ENCODE measurements at places on chromosomes 13 and 19.

DNA sequence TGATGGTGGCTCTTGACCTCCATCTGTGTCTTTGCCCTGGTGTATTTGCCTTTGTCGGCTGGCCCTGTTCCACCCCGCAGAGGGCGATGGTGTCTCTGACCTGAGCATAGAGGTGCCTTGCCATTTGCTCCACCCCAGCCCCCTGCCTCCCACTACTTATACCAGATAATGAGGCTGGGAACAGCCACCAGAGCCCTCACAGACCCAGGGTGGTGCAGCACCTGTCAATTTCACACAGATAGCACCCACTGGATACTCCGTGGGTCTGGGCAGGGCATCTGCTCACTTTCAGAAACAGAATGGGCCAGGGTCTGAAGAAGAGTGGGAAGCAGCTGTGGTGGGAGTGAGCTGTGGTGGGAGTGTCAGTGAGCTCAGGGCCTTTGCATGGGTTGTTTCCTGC, 4.1 kb downstream of the ZNF536 start:
- DNase-seq = no peak

- DNase-seq = peak; percentile 91
Measured at GRCh38 chr13:114128624-114129522, 3.5 kb downstream of the RASA3 start.

DNA sequence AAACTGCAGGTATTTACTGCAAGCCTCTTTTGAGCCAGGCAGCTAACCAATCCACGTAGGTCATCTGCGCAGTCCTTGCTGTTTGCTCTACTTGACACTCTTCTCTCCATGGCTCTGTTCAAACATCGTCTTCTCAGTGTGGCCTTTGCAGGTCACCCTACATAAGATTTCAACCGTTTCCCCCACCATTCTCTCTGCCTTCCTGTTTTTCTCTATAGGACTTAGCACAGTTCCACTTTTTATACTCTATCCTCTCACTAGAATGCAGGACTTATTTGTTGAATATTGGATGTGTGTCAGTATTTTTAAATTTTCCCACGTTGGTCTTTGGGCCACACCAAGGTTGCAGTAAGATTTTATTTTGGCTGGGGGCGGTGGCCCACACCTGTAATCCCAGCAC, 1.7 kb upstream of the FBXW9 start:
- no peak for DNase-seq

- no peak for DNase-seq
Measured at GRCh38 chr13:106464076-106464475, 71.4 kb downstream of the EFNB2 start.

DNA sequence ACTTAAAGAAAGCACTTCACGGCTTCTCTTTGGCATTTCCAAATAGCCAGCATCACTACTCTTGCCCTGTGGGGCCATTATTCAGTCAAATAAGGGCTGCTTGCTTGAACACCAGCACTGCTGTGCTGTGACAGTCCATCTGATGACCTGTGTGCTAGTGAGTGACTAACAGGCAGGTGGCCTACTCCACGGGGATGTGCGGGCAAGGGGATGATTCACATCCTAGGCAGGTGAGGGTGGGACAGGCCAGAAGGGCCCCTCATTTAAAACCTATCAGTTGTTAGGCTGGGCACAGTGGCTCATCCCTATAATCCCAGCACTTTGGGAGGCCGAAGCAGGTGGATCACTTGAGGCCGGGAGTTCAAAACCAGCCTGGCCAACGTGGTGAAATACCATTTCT, 8.2 kb downstream of the CCNE1 start:
- no peak for DNase-seq

GRCh38 chr13:41645331-41645730, 188.0 kb downstream of the RGCC start:
- DNase-seq = no peak

GRCh38 chr19:38204728-38205127, 19.3 kb downstream of the DPF1 start:
- no peak for DNase-seq

- no peak for DNase-seq
Measured at GRCh38 chr19:5698635-5699422, 8.7 kb downstream of the RPL36 start.

DNA sequence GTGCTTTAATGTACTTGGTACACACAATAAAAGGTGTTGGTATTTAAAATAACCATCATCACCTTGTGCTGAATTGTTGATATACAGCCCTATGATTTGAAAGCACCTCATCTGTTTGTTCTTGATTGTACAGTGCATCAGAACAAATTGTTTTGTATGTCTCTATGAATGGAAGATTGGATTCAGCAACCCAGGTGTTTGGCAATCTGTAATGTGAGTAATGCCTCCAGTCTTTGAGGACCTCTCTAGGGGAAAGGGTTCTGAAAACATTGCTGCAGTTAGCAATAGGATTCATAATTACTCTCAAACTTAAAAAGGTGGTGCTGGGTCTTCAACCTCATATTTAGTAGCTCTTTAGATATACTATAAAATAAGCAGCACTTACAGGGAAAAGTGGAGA, 341.8 kb downstream of the OXGR1 start:
- DNase-seq = no peak

DNA sequence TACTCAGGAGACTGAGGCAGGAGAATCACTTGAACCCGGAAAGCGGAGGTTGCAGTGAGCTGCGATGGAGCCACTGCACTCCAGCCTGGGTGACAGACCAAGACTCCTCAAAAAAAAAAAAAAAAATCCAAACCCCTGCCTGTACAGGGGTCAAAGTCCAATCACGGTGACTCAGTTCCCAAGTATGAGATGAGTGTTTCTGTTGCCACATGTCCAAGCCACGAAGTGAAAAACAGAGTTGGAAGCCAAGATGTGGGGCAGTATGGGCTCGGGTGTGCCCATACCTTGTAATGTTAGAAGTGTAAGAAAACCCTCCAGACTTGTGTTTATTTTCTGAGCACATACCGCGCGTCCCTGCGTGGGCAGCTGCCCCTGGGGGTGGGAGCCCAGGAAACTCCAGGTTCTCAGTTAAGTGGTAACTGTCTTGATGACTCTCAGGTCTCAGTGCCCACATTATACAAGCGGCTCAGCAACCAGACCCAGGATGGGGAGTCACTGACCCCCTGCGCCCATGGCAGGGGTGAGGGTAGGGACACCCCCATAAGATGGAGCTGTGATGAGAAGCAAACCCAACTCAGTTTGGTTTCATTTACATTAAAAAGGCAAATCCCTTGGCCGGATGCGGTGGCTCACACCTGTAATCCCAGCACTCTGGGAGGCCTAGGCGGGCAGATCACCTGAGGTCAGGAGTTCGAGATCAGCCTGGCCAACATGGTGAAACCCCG, 1.2 kb upstream of the GPX4 start:
- peak; percentile 77 for DNase-seq

- no peak for DNase-seq
Measured at GRCh38 chr13:50650592-50651504, 192.6 kb downstream of the DLEU7 start.

DNA sequence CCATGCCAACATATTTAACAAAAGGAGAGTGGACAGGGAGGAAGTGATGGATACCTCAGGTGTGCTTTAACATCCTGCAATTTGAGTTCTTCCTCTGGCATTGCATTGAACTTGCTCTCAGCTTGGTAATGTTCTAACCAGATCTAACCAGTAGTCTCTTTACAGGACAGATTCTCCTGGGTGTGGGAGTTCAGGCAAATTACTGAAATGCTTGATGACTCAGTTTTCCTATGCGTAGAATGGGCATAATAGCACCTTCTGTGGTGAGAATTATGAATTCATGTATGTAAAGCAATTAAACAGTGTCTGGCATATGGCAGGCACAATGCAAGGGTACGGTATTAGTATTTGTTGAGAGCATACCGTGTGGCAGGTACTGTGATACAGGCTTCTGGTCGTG, 3.6 kb downstream of the AKAP11 start:
- no peak for DNase-seq

- no peak for DNase-seq
Measured at GRCh38 chr13:73428137-73428536, 369.3 kb downstream of the KLF5 start.

GRCh38 chr19:16420336-16420676, 51.5 kb downstream of the EPS15L1 start:
- DNase-seq = no peak

- no peak for DNase-seq
Measured at GRCh38 chr13:39326469-39327171, 276.4 kb downstream of the LHFPL6 start.

DNA sequence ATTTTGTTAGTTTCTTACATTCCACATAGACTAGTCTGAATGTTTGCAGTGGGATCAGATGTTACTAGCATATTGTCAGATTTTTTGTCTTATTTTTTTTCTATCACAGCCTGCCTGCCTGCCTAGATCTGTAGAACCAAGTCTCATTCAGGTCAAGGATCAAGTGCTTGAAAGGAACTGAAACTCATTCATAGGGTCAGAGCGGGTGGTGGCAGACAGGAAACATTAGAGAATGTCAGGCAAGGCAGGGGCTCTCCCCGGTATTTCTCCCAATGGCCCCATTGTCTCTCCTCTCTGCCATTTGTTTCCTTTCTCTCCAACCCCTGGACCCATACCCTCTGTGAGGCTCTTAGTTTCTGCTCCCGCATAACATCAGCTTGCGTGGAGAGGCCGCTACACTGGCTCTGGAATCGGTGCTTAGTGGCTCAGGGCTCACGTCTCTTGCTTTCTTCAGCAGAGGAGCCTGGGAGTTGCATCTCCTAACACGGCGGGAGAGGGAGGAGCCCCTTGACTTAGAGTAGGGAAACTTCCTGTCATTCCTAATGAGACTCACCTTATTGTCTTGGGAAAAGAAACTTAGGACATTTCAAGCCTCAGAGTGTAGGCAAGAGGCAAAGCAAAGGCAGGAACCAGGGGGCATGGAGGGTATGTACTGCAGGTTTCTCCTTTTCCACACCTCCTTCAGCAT, 35.6 kb upstream of the SPATA13 start:
- peak; percentile 35 for DNase-seq

DNA sequence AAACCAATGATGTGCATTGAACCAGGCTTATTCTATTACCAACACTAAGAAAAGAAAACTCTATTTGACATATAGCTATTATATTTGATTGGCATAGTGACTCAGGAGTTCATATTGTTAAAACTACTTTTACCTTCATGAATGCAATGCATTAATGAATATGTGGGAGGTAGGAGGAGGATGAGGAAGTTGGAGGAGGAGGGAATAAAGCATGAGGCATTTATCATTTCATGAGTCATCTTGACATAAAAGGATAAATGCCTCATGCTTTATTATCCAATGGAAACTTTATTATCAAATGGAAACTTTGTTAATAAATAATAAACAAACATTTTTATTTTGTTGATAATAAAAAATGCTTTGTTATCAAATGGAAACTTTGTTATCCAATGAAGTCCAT, 116.5 kb downstream of the SPRY2 start:
- DNase-seq = no peak

DNA sequence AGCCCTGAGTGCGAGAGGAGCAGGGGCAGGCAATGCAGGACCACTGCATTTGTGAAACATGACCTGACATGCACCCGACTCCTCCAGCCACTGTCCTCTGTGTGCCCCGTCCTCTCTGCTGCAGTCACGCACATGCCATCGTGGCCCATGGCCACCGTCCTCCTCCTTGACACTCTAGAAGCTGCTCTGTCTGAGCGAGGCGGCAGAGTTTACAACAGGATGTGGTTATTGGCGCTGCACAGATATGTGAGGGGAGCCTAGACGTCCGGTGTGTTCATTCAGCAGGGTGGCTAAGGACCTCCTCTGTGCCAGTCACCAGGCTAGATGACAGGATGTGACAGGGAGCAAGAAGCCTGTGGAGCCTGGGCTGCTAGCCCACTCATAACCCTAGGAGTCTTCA, 277.8 kb downstream of the FOXO1 start:
- peak; percentile 98 for DNase-seq

DNA sequence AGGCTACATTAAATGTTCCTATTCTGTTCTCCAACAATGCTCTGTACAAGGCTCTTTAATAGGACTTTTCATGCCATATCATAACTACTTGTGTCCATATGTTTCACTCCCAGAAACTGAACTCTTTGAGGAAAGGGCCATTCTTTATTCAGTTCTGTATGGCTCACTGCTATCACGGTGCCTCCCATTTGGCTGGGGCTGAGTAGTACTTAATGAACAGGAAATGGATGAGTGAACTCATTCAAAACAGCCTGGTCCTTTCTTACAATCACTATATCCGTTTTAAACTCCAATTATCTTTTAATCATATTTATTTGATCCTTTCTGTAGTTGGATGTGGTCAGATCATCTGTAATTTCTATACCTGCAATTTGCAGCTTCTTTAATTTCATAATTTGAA, 410.6 kb downstream of the TBC1D4 start:
- DNase-seq = no peak

All from T-helper 1 cell (primary cell).